Fibroblast of gingiva (primary cell): ENCODE measurements at places on chromosomes 12 and 14.
A peak's percentile ranks its signal among the peaks of the same experiment; 100 is the strongest.

GRCh38 chr14:65035049-65035448 lies 48.4 kb downstream of the FNTB start:
- DNase-seq = peak; percentile 61

GRCh38 chr12:3155702-3156370 lies 78.7 kb downstream of the TSPAN9 start:
- no peak for DNase-seq

DNA sequence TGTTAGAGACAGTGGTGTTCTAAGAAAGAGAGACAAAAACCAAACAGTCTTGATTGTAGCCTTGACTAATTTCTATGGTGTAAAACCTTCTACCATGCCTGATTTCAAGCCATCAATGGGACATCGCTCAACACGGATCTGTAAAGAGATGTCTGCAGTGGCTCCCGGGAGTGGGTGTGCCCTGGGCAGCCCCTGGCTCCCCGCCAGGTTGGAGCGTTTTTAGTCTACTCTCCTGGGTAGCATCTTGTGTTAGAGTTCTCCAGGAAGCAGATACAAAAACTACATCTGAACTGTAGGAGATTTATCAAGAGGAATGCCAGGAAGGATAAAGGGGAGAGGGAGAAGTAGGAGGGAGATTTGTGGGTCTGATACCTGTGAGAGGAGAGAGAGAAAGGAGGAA lies 1212.9 kb downstream of the BCL11B start:
- DNase-seq = no peak

- DNase-seq = no peak
Measured at GRCh38 chr14:54502602-54503001, 7.1 kb upstream of the CGRRF1 start.

DNA sequence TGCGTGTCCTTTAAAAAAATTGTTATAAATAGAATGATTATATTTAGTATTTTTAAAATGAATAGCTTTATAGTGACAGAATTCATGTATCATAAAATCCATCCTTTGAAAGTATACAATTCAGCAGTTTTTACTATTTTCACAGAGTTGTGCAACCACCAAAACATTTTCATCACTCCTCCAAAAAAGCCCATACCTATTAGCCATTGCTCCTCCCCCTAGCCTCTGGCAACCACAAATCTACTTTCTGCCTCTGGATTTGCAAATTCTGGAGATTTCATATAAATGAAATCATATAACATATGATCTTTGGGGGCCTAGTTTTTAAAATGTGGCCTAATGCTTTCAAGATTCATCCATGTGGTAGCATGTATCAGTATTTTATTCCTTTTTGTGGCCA lies 117.9 kb upstream of the MED13L start:
- DNase-seq = no peak

GRCh38 chr14:34718750-34719304 lies 4.4 kb upstream of the CFL2 start:
- DNase-seq = peak; percentile 25

- DNase-seq = no peak
Measured at GRCh38 chr14:42510071-42510470, 903.4 kb downstream of the LRFN5 start.

DNA sequence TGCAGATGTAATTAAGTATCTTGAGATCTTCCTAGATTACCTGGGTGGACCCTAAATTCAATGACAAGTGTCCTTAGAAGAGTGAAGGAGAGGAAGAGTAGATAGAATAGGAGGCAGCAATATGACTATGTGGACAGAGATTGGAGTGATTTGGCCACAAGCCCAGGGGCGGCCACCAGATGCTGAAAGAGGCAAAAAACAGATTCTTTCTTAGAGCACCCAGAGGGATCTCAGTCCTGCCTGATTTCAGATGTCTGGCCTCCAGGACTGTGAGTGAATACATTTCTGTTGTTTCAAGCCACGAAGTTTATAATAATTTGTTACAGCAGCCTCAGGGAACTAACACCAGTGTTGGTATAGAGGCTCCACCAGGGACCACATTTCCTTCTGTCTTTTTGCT lies 67.3 kb downstream of the DACT1 start:
- DNase-seq = no peak

- DNase-seq = no peak
Measured at GRCh38 chr14:21278632-21279031, 1.3 kb upstream of the RPGRIP1 start.

- no peak for DNase-seq
Measured at GRCh38 chr12:113082486-113083148, 26.1 kb downstream of the DTX1 start.

DNA sequence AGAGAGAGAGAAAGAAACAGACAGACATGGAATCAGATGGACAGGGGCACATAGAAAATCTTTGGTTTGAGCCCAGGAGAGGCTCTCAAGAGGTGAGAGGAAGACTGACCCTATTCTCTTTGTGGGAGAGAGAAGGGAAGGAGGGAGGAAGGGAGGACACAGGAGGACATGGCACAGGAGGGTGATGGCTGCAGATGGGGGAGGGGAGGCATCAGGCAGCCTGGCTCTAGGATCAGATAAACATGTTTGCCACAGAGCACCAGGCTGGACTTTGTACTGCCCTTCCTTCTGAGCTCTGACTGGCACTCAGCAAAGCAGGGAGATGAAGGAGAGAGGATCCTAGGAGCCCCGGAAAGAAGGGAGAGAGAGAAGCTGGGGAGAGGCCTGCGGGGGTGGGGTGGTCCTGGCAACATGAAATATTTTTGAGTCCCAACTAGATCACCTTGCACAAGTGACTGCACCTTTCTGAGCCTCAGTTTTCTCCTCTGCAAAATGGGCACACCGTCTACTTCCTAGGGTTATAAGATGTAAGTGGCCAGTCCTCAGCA lies 6.1 kb downstream of the HNF1A start:
- DNase-seq = no peak

GRCh38 chr12:131166717-131167116 lies 213.0 kb downstream of the ADGRD1 start:
- no peak for DNase-seq

DNA sequence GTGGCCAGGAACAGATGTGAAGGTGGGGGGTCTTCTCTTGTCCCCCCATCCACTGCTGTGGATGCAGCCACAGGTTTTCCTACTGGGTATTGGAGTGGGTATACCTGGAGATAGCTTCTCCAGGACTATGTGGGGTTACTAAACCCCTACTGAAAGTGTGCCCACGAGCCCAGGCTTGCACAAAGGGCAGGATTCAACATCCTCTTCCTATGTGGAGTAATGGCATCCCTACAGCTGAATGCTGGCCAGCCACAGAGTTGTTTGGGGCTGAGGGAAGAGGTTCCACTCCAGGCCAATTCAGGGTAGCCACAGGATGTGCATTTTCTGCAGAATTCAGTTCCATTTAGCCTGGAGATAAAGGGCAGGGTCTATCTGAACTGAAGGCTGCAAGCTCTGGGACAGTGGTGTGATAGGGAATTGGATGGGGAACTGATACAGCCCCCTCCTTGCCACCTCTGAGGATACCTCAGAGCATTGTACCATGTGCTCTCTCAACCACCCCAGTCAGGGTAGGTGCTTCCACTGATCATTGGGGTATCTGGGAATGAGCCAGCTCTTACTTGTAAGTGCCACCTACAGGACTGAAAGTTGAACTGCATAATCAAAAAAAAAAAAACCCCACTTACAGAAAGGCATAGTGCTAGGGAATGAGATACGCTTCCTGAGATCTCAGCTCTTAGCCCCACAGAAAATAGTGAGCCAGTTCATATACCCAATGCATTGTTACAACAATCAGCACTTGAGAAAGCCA lies 187.1 kb downstream of the KITLG start:
- DNase-seq = peak; percentile 17

- DNase-seq = no peak
Measured at GRCh38 chr14:91372671-91373495, 44.7 kb downstream of the CCDC88C start.

DNA sequence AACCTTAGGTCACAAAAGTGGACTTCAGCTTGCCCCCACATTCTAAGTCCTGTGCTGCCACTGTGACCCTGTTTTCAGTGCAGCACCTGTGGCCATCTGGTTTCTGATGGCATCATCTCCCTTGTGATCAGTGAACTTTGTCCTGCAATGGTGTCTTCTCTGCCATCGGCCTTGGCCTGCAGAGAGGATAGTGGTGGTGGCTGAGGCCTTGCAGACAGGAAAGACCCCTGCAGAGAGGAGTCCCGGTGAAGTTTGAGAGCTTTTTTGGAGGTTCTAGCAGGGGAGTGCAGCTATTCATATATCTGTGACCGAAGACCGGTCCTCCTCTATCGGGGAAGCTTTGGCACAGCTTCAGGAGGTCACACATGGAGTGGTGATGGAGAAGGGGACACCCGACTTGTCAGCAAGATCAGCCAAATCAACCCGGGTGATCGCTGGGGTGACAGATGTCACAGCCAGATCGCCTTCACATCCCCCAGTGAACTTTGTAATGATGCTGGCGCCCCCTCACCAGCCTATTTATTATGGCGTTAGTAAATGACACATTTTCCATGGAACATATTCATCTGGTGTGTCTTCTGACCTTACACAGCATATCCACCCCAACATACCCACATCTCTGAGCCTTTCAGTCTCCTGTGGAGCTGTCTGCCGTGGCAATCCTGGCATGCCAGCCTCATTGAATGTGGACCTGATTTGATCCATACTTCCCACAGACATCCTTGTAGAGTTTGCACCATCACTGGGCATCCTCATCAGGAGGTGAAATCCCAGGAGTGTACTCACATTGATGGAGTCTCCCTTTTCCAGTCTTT lies 136.1 kb downstream of the PAPOLA start:
- no peak for DNase-seq

DNA sequence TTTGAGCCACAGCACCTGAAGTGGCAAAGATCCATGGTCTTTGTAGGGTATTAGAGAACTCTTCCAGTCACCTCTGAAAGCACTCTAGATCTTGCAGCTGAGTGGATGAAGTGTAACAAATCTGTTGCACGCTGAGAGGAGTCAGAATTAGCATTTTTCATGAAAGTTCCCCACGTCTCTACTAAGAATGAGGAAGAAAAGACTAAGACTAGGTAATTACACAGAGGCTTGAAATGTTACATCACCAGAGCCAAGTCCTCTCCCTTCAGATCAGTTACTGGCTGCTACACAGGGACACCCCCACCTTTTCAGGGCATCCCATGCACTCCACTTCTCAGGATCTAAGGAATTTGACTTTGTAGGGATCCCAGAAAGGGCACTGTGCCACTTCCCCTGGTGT lies 98.6 kb upstream of the FKBP4 start:
- no peak for DNase-seq

DNA sequence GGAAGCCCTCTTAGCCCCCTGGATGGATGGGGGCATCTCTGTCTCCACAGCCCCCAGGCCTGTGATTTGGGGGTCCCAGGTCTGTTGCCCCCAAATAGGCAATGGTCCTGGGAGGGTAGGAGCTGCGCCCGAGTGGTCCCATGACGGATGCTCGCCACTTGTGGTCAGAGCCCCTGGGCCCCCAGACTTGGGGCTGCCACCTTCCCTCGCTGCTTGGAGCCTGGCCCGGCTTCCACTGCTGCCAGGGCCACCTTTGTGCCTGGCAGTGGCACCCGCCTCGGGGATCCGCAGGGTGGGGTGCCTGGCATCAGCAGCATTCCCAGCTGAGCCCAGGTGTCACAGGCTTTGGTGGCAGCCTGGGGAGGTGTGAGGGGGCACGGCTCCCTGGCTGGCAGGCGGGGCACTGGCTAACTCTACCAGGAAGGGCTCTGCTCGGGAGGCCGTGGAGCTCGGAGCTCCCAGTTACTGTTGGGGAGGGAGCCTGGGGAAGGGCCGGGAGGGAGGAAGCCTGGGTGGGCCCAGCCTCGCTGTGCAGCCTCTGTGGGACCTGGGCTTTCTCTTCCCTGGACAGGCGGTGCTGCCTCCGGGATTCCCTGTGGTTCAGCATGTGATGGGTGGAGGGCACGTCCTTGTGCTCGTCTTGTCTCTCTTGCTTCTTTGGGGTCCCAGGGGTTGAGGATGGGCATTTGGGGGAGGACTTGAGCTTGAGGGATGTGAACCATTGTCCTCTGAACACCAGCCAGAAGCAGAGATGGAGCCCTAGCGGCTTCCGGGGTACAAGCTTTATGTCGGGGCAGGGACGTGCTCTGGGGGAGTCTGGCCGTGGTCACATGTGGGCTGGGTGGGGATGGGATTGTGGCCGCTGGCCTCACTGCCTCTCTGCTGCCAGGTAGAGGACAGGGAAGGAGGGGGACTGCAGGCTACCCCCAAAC lies 5.4 kb downstream of the KIF26A start:
- no peak for DNase-seq

DNA sequence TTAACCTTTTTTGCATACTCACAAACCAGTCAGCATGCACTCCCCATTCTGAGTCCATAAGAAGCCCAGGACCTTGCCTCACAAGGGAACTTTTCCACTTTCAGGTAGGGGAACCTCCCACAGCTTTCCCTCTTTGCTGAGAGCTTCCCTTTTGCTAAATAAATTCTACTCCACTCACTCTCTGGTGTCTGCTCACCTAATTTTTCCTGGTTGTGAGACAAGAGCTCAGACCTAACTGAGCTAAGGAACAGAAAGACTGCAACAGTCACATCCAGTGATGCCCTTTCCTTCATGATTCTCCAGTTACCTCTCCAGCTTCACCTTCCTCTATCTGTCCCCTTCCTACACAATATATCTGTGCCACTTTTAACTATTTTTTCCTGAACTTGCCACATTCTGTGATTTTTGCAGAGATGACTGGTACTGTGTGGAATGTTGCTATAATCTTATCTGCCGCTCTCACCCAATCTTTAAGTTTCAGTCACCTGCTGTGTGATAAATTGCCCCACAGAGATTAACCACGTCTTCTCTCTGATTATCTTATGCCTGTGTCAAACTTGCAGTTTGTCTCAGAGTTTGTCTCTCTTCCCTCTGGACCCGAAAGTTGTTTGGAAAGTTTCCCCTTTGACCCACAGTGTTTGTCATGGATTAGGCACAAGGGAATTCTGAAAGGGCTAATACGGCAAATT lies 737.1 kb upstream of the FLRT2 start:
- DNase-seq = no peak

DNA sequence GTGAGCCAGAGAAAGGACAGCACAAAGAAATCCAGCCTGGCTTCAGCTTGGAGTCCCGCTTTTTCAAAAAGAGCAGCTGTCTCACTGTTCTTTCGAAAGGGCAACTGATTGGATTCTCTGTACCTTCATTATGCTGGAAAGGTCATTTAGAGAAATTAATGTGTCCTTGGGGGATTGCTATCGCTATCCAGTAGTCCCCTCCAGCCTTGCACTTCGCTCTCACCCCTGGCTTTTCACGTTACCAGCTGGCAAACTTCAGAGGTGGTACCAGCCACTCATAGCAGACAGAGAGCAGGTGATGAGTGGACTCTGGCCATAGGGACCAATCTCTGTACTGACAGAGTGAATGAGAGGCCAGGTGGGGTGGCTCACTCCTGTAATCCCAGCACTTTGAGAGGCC lies 11.8 kb upstream of the NUAK1 start:
- no peak for DNase-seq
